ENCODE measurements at places on chromosomes 1 and 21.

DNA sequence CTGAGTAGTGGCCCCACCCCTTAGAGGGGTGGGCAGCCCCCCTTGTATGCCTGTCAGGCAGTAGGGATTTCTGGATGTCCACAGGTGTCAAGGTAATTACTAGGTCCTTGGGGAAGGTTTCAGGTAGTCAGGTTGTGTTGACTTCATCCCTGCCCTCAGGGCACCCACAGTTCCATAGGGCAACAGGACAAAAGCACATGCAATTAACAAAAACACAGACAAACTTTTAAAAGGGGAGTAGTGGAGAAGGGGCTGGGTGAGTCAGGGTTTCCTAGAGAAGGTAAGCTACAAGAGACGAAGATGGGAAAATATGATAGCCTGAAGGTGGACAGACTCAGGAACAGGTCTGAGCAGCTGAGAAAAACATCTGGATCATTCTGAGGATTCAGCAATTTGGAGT is 14.1 kb downstream of the KRTCAP2 start:
- no peak for DNase-seq

- no peak for DNase-seq
Observed at GRCh38 chr1:197690074-197690473, 85.2 kb downstream of the DENND1B start.

- DNase-seq = no peak
Observed at GRCh38 chr1:186703209-186703766, 23.1 kb upstream of the PTGS2 start.

- no peak for DNase-seq
Observed at GRCh38 chr1:218466341-218467010, 121.3 kb downstream of the TGFB2 start.

DNA sequence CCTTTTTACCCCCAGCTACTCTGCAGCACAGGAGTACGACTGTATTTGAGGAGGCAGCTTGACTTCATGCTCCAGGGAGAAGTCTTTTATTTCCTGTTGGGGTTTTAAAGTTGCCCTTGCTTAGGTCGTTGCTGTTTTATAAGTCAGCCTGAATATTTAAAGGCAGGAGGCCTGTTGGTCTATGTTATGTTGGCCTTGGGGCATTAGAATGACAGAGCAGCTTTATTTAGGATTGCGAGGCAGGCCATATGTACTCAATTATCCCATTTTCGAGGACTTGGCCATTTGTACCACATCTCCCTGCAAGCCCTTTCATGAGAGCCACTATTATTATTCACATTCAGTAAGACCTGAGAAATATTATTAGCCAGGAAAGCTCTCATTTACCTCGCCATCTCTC is 47.0 kb downstream of the KIF26B start:
- DNase-seq = no peak

- DNase-seq = no peak
Observed at GRCh38 chr21:29477941-29478340, 179.2 kb downstream of the BACH1 start.

GRCh38 chr1:36351227-36351977 is 28.0 kb upstream of the EVA1B start:
- no peak for DNase-seq
